ENCODE measurements at places on chromosomes 13 and 19.
A peak's percentile ranks its signal among the peaks of the same experiment; 100 is the strongest.

DNA sequence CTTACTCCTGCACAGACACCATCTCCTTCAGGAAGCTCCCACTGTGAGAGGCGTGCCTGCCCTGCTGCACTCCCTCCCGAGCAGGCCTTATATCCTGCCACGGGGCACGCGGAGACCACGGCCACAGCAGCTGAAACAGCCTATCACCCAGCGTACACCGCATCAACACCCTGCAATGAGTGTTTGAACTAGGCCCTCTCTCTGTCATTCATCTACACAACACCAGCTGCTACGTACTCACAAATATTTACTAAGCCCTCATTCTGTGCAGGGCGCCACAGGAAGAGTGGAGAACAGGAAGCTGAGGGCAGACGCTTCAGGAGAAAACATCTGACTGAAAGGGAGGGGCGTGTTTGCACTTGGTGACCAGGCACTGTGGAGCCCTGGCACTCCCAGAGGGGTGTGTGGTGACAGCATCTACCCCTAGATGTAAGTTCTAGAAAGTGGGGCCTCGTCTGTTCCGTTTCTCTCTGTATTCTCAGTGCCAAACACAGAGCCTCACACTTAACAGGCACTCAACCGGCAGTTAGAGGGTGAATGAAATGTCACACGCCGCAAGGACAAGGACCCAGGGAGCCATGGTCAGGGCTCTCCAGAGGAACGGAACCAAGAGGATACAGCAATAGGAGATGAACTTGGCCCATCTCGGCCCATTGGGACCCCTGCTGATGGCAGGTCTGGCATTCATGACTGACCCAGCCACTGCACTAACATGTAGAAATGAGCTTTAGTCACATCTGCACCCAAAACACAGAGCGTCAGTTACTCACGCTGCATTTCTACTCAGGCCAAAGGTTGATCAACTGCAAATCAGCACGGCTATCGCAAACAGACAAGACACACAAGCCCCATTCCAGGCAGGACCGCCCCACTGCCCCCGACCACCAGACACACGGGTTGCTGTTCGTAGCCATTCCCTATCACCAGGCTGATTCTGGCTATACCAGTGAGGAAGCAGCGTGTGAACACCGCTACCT is 15.7 kb downstream of the RANBP3 start:
- DNase-seq, result peak; percentile 70

- no peak for DNase-seq
These were observed 1.8 kb upstream of the MED4 start for GRCh38 chr13:48096670-48097069.

DNA sequence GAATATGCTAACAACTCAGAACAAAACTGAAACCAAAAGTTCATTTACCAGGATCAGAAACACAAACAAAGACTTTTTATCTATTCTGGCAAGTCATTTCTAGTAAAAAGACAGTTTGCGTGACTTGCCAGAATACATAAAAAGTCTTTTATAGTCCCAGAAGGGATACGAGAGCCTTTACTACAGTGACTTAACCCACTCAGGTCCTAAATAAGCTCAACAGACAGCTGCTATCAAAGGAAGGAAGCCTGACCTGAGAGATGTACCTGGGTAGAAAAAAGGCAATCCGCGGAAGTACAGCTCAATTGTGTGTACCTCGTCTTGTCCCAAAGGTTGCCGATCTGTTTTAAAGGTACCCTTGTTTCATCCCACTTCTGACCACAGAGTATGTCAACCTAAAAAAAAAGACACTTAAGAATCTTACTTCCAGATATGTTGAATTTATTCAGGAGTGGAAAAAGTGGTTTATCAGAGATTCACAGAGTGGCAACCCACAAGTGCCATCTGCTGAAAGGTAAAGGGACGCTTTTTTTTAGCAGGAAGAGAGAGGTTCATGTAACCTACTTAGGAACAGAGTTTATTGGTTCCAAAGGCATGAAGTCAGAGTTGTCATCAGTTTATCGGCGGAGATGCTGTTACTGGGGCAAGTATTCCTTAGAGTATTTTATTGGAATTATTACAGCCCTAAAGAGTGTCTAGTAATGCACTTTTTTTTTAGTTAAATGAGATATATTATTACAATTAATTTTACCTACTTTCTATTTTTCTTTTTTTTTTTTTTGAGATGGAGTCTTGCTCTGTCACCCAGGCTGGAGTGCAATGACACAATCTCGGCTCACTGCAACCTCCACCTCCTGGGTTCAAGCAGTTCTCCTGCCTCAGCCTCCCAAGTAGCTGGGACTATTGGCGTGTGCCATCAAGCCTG is 69.7 kb upstream of the C1QTNF9B start:
- peak; percentile 24 for DNase-seq

DNA sequence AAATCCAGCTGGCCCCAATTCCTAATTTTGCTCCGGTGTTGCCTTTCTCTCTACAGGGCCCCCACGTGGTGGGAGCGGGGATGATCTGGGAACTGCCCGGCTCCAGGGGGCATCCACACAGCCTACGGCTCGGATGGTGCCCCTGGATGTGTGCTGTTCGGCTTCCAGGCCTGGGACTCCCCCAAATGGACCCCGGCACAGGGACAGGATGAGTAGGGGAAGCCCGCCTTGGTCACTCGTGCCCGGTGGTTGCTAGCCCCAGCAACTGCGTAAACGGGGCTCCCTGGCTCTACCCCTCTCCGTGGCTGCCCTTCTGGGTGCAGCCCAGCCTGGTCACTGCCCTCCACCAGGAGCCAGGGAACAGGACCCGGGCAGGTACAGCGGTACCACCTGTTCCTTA is 111.5 kb downstream of the TEX26 start:
- DNase-seq, result peak; percentile 11

GRCh38 chr19:4386041-4386782 is 14.1 kb downstream of the SH3GL1 start:
- no peak for DNase-seq

DNA sequence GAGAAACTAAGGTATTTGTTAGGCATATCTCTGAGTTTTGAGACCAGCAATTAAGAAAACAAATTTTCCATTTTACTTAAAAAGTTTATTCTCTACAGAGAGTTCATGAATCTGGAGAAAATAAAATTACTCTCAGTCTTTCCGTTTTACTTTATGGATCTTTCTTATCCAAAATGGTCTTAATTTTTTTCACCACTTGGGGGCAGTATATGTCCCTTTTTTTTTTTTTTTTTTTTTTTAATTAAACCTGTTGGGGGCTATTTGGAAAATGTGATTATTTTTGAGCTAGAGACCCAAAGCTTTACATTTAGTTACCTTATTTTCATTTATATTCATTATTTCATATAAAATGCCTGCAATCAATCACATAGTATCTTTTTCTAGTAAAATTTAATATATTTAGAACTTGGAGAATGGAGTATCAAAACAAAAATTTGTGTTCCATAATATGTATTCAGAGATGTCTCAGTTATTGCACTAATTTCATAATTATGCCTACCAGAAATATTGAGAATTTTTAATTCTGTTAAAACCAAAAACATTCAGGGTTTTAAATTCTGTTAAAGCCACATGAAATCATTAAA is 27.1 kb downstream of the PIBF1 start:
- DNase-seq, result no peak

DNA sequence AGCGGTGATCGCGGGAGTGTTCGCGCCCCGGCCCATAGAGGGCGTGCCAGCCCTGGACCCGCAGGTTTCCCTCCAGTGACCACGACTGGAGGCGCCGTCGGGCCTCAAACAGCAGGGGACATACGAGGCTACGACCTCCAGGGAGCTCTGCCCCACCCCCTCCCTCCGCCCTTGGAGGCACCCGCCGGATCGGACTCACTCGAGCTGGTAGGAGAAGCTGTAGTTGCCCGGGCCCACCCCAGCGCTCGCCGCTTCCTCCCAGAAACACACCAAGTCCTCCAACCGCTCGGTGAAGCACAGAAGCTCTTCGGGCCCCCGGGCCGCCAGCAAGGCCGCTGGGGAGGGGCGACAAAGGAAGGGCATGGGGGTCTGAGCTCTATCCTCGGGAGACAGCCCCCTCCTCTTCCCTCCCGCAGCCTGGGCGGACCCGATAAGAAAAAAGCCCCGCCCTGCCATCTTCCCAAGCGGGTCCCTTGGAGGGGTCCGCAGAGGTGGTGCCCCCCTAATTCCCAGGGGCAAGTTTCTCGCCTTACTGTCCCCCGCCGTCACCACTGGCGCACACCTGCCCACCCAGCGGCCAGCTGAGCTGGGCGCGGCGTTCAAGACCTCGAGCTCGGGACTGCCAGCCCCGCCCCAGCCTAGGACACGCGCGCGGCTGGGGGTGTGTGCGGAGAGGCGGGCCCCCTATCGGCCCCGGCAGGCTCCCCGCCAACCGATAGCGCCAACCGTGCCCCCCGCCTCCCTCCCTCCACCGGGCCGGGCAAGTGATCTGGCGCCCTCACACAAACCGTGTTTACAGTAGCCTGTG is 1.0 kb downstream of the EPOR start:
- DNase-seq, result peak; percentile 40

DNA sequence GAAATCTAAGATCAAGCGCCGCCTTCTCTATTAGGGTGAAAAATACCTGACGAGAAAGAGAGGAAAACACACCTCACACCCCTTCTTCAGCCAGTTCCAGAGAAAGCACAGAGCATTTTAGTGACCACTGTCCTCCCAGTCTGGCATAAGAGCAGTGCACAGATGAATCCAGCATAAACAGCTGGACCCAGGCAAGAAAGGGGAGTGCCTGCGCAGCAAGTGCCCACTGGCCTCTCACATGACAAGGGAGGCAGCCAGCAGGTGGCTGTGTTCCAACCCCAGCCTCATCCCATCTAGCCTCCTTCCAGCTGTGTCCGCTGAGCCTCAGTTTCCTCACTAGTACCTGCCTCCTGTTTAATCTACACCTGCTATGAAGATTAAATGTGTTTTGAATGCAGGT is 8.0 kb downstream of the MED26 start:
- DNase-seq, result no peak

DNA sequence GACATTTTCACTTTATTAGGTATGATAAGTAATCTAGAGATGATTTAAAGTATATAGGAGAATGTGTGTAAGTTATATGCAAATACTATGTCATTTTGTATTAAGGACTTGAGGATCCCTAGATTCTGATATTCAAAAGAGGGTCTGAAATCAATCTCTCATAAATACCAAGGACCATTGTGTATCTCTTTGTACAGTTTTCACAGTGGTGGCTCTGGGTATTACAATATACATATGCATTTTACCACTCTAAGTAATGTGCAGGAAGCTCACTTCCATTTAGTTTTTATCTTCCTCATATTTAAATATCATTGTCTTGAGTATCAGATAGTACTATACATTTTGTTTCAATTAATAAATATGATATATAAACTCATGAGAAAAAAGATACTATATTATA is 862.6 kb upstream of the PCDH20 start:
- DNase-seq, result no peak

GRCh38 chr19:28883241-28883693 is 329.7 kb downstream of the UQCRFS1 start:
- no peak for DNase-seq

- no peak for DNase-seq
These were observed 7.2 kb upstream of the KATNAL1 start for GRCh38 chr13:30314562-30314961.

GRCh38 chr19:51566489-51567100 is 4.5 kb upstream of the ZNF175 start:
- no peak for DNase-seq

- DNase-seq, result no peak
These were observed 196.2 kb upstream of the ZNF536 start for GRCh38 chr19:30175987-30176386.

DNA sequence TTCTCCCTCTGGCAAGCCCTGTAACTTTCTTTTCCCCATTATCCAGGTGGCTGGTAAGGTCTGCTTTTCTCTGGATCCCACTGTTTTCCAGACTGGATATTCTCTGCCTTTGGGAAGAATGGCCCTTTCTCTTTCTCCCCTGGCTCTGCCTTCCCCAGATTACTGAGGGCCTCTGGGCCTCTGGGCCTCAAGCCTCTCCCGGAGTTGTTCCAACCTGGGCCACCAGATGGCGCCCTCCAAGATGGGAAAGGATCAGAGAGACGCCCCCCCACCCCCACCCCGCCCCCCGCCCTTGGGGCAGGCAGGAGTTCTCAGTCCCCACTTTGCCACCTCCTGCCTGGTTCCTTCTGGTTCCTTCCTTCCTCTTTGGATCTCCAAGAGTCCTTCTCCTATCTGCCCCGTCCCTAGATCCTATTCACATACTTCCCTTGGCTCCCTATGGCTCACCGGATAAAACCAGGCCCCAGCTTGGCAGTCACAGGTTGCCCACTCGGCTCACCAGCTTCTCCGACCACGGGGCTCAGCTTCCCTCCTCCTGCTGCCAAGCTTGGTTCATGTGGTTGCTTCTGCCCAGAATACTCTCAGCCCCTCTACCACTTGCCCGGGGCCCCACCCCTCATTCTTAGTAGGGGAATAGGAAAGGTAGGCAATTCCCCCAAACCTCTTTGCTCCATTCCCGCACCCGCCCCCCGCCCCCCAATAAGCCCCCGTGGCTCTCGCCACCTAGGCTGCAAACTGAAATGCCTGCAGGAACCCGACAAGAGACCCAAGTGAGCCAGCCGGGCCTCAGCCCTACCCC is 13.1 kb downstream of the EPS8L1 start:
- peak; percentile 61 for DNase-seq

DNA sequence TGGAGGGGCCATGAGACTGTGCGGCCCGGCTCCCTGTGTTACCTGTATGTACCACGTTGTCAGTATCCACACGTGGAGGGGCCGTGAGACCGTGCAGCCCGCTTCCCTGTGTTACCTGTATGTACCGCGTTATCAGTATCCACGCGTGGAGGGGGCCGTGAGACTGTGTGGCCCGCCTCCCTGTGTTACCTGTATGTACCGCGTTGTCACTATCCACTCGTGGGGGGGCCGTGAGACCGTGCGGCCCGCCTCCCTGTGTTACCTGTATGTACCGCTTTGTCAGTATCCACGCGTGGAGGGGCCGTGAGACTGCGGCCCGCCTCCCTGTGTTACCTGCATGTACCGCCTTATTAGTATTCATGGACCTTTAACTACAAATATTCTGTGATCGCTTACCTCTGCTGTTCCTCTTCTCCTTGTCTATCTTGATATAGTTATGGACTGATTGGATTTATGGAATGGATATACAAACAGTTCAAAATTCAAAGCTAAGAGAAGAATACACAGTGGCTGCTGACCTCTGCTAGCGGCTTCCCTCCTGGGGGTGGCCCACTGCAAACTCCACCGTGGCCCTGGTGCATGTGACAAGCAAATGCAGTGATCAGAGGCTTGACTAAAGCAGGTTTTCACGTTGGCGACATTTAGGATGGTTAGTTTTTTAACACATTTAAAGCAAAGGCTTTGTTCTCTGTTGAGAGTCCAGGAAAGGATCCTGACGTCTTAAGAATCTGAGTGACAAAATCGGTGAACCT is 38.7 kb downstream of the ATP11A start:
- DNase-seq, result no peak

GRCh38 chr13:27919659-27919933 is 204 bp upstream of the PDX1 start:
- no peak for DNase-seq

- DNase-seq, result no peak
These were observed 268.7 kb downstream of the SHISA2 start for GRCh38 chr13:25783076-25783475.

Measured in activated T-helper 2 cell treated with anti-CD3 and anti-CD28 coated beads, Interferon-gamma antibody, Interleukin-2, Interleukin-4, amounts not matched to agents 10 μg/mL and 5 μg/mL and 100 μg/mL, durations not matched to agents 14 hours and 24 hours and 36 hours (primary cell).